Amygdala (tissue), 56 donors: ENCODE measurements at places on chromosomes 3 and 15.

DNA sequence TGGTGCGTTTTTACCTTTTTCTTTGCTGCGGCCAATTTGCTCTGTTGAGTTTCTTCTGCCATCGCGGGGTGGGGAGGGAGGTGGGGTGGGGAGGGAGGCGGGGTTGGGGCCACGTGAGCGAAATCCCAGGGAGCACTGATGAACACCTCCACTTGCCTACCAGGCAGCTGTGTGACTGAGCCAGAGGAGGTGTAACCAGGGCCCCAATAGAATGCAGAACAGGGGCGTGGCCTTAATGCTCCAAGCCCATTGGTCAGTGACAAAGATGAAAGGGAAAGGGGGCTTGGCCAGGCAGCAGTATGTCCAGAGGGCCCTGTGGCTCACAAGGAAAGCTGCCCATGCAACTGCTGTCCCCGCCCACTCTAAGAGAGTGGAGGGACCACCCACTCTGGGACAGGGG lies 21.4 kb upstream of the OR4F6 start:
- no peak for DNase-seq

DNA sequence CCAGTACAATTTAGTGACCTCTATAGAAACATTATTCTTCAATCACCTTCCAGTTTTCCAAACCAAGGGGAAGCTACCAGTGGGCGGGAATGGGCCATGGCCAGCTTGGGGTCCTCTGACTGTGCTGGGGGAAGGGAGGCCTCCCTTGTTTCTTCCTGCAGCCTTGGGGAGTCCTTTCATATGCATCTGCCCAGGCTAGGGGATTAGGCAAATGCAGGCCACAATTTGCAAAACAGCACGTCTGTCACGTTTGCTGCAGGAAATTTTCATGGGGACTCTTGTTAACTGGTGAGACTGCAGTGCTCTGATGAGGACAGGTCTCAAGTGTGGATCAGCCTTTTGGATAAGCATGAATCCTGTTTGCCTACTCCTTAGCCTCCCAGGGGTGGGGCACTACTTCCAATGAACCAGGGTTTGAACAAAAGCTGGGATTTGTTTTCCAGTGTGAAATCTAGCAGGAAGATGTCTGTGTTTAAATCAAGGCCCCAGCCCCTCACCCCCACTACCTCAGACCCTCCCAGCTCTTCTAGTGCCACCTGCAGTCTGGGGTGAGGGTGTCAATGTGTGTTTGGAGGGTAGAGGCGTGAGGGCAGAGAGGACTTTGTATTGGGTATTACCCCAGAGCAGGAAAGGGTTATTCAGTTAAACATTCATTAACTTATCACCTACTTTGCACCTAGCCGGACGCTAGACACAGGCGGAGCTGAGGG lies 219.9 kb downstream of the OPA1 start:
- no peak for DNase-seq

DNA sequence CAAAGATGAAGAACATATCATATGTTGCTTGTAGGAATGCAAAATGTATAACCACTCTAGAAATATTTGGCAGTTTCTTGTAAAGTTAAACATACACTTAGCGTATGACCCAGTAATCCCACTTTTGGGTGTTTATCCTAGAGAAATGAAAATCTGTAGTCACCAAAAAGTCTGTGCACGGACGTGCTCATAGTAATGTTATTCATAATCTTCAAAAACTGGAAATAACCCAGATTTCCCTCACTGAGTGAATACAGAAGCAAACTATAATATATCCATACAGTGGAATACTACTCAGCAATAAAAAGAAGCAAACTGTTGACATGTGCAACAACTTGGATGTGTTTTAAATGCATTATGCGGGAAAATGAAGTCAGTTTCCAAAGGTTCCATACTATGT lies 155.9 kb downstream of the AKAP13 start:
- DNase-seq, result no peak

DNA sequence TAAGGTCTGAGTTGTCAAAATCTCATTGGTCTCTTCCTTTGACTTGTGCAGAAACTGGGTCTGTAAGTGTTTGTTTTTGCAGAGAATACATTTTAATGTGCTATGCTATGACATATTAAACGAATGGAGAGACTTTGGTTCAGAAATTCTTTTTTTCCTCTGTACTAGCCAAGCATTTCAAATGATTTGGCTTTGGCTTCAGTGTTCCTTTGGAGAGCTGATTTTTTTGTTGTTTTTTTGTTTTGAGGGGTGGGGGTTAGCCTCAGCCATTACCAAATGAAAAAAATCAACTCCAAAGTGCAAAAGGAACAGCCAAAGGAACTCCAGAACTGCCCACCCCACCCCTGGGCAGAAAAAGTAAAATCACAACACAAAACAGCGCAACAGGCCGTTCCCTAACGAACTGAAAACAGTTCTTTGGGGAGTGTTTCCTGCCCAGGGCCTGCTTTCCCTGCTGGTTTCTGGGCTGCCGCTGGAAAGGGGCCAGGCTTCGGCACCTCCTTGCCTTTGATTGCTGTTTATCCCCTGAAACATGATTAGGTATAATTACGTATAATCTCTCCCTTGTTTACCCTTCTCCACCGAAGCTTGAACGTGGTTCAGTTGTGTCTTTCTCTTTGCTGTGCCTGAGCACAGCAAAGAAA lies 57.6 kb upstream of the NEO1 start:
- peak; percentile 9 for DNase-seq

GRCh38 chr15:84658080-84658787 lies at the start of gene NMB:
TSS of gene NMB (minus strand) at chr15:84658199. CDS start at chr15:84658152, 47 bp downstream.
- DNase-seq, result no peak

- DNase-seq, result no peak
Observed at GRCh38 chr3:53402326-53402725, 55.0 kb upstream of the DCP1A start.

- DNase-seq, result no peak
Observed at GRCh38 chr15:44682211-44682610, 18.7 kb upstream of the SPG11 start.

DNA sequence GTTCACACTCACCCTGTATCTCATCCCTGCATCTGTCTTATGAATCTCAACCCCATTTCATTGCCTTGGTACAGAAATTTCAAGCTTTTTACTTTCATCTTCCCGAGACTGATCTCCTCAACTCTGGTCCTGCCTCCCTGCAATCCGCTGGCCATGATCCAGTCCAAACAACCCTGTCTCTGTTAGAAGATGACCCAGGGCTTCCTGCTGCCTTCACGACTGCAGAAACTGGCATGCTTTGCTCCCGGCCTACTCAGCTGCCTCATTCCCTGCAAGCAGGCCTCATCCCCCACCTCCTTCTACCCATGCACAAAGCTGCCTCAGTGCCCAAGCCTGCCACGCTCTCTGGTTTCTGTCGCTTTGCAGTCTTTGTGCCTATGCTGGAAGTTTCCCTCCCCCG lies 12.4 kb downstream of the HES1 start:
- DNase-seq, result no peak

GRCh38 chr15:76328106-76328696 lies 8.4 kb upstream of the ISL2 start:
- DNase-seq, result no peak

DNA sequence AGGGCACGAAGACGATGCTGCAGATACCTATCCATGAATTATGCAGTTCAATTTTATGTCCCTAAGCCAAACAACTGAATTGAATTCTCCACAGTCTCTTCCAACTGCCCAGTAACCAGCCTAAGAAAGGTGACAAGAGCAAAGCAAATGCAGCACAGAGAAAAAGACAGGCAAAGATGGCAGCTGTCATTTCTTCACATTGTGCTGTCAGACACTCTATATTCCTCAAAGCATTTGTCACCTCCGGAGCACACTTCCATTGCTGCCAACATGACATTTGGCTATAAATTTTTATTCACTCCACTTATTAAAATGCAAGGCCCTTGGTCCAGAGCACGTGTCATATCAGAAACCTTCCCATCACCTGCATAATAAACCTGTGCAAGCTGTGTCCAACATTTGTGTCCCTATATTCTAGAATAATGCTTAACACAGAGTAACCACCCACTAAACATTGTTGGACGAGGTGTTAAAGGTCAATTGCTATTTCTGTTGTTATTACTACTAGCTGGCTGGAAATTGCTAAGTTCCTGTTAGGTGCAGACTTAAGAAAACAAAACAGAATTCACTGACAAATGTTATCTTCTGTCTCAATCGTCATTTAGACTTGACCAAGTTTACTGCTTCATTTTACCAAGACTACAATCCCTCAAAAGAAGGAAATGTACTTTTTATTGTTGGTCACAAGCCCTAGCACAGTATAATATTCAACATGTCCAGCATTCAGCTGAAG lies 89.7 kb downstream of the MAGI1 start:
- DNase-seq, result no peak

DNA sequence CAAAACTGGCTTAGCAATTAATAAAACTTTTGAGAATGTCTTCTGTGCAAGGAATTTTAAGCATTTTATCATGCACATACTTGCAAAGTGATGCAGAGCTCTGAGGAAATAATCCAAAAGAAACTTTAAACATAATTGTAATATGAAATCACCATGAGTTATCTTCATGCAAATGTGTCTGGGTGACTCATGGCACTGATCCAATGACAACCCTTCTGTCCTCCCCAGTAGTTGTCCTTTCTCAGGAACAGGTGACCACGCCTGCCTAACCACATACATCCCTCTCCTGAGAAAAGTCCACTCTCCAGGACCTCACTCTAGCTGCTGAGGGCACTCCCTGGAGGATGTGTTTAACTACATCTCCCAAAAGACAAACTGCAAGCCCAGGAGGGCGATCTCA lies 530.6 kb upstream of the IL12A start:
- DNase-seq, result no peak

DNA sequence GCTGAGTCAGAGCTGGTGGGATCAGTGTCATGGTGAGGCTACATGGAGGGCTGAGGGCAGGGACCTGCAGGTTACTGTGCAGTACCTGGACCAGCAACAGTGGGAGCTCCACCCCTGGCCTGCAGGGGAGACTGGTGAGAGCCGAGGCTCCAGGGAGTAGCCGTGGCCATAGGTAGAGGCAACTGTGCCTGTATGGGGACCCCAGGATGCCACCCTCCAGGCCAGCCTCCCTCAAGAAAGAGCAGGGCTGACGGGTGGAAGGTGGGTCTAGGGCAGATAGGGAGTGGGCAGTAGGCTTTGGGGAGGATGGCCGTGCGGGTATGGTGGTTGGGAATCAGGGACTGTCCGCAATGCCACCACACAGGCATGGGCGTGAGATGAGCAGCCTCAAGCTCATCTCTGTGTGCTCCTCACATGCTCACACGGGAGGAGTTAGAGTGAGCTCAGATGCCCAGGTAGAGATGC lies 35.5 kb downstream of the FBLN2 start:
- no peak for DNase-seq

- DNase-seq, result no peak
Observed at GRCh38 chr3:24722087-24722486, 227.4 kb upstream of the THRB start.

- no peak for DNase-seq
Observed at GRCh38 chr3:134143828-134144401, 106.7 kb downstream of the RYK start.

- DNase-seq, result no peak
Observed at GRCh38 chr3:172157564-172158258, 118.3 kb downstream of the FNDC3B start.

DNA sequence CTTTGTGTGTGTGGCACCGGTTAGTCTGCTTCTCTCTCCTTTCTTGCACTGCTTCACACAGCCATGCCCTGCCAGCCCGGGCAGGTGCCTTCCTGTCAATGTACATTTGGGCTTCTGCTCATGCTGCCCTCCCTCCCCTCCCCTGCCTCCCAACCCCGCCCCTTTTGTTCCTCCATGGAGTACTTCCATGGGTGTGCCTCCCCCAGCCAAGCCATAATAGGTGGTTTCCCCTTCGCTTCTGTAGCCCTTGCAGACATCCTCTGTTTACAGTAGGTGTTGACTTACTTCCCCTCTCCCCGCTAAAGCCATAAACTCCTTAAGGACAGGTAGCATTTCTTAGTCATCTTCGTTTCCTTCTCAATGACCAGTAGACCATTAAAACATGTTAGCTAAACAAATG lies 31.8 kb upstream of the CRTC3 start:
- no peak for DNase-seq

- no peak for DNase-seq
Observed at GRCh38 chr3:16509721-16510619, 3.5 kb downstream of the RFTN1 start.
